ENCODE measurements at places on chromosomes 13 and 19.
A peak's percentile ranks its signal among the peaks of the same experiment; 100 is the strongest.

GRCh38 chr19:49954933-49955332, 6.0 kb downstream of the SIGLEC11 start:
- DNase-seq = no peak

DNA sequence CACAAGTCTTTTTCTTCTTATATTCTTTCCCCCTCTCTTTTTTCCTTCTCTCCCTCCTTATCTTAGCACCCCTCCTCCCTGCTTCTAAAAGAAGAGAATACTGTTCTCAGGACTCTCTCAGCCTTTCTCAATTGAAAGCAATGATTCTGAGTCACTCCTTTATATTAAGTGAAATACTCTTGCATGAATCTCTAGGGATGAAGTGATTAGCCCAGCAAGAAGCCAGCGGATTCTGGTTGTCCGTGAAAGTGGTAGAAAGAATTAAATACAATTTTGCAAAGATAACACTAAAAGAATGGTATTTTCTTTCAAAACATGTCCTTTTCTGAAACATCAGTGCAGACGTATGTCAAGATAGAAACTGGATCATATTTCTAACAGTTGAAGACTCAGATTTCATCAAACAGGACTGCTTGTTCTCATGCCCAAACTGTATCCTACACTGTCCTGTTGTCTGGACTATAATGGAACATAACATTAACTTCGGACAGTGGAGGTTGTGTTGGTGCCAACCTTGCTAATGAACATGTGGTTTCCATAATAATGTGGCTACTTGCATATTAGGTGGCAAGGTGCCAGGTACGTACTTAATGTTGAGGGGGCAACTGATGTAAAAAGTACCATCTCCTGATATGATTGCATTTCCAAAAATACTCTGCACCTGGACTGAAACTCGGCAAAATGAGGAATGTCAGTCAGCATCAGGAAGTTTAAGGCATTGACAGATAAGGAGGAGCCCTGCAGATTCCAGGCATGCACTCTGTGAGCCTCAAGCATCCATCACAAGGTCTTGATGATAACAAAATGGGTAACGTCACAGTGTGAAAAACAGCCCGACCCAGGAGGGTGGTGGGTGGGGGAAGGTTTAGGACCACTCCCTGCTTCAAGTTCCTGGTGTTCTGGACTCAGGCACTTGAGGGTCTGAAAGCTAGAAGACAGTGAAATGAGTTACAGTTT, 357.2 kb downstream of the DLEU7 start:
- DNase-seq = no peak

- DNase-seq = peak; percentile 15
These were observed 111.2 kb downstream of the KCNRG start for GRCh38 chr13:50126263-50126992.

DNA sequence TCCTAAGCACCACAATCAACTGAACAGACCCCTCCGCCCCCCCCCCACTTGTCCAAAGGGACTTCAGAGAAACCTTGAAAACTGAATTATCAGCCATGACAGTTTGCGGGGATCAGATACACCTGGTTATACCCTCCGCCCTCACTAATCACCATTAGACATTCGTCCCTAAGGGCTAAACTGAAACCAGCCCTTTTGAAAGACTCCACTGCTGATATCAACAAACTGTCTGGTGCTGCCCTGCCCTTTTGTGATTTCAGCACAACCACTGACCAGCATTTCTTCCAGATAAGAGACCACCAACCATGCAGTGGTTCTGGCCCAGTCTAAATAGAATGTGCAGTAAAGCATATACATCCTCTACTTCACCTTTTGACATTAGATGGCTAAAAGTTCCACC, 1422.9 kb downstream of the EFNB2 start:
- DNase-seq = no peak
